ENCODE measurements at places on chromosomes 2 and 18.

- no peak for DNase-seq
Observed at GRCh38 chr18:26993568-26993967, 128.1 kb upstream of the AQP4 start.

DNA sequence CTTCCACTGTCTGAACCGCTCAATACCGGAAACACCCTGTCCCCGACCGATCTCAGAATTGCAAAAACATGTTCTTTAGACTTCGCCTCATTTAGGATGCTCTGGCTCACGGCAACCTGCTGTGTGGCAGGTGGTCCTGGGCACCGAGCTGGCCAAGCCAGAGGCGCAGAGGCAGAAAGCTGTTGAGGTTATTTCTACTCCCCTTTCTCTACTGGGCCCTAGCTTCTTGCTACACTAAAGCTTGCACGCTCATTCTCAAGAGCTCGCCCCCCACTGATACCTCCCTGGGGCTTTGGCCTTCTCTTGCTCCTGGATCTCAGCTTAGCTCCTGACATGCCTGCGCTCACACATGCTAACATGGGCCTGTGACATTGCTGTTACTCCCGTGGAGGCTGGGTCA is 417.4 kb downstream of the LPIN1 start:
- no peak for DNase-seq

DNA sequence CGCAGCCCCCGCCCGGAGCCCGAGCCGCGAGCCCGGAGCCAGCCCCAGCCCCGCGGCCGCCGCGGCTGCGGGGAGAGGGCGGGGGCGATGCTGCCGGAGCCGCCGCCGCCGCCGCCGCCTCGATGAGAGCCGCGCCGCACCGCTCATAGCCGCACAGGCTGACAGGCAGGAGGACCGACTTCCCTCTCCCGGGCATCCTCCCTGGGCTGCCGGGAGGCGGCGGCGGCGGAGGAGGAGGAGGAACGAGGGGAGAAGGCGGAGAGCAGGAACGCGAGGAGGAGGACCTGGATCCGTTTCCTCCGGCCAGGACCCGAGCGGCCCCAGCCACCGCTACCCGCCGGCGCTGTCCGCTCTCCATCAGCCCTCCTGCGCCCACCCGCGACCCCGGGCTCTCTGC is 370 bp downstream of the KLHL29 start:
- no peak for DNase-seq

DNA sequence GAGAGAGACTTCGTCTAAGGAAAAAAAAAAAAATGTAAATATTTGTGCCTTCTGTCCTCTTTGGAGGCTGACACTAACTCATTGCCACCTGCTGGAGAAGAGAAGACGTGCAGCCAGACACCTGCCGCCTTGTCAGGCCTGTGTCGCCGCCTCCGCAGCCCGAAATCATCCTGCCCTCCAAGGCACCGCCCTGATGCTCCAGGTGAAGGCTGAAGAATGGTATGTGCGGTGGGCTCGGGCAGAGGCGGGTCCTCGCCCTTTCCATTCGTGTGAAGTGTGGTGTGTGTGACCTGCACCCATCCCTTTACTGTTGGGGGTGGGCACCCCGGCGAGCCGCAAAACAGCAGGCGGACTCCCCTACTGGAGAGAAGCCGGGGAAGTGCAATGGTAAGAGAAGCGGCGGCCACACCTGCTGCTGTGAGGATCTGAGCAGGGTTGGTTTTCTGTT is 60.4 kb downstream of the FAM161A start:
- DNase-seq = peak; percentile 53

DNA sequence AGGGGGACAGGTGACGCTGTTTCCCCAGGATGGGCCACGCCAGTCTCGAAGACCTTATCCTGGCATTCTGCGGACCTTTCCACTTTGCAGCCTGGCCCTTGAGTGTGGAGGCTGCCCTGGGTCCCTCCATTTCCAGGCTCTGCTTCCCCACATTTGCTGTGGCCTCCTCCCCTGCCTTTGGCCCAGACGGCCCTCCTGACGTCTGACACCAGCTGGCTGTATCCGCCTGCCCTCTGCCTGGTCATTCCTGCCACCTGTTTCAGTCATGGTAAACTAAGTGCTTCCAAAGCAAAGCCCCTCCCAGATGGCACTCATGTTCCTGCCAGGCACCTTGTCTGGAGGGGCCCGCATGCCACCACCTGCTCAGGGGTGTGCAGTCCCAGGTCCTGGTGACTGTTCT is 95.1 kb downstream of the ASB1 start:
- no peak for DNase-seq

DNA sequence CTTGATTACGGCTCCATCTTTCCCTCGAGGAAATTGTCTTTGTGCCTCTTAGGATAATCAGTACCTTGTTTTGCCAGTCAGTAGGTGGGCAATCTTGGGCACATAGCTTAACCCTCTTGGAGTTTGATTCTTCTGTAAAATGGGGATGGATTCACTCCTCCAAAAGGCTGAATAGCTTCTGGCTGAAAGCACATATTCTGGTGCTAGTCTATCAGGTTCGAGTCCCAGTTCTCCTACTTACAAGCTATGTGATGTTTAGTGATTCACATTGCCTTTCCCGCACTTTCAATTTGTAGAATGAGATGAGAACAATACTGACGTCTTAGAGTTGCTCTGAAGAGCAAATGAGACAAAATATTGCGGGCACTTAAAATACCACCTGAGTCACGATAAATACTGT is 43.9 kb downstream of the ATIC start:
- no peak for DNase-seq

Data from GM12864 (cell line).